Peyer's patch (tissue), 4 donors: ENCODE measurements at places on chromosomes 6 and 20. TPM values are rescaled to one million over a fixed set of nuclear protein-coding genes. Genes with fewer than 3 reads are reported as not detected.
A peak's percentile ranks its signal among the peaks of the same experiment; 100 is the strongest.

TBC1D22B gene
- total RNA-seq: 22.4 TPM

GRCh38 chr6:52020945-52021570 lies 66.4 kb downstream of the PKHD1 start:
- no peak overlapping the region for H3K4me3 ChIP-seq
- H3K4me1 ChIP-seq: no peaks in the 10 kb centered on the region
- no peaks in the 10 kb centered on the region for H3K27me3 ChIP-seq

DNA sequence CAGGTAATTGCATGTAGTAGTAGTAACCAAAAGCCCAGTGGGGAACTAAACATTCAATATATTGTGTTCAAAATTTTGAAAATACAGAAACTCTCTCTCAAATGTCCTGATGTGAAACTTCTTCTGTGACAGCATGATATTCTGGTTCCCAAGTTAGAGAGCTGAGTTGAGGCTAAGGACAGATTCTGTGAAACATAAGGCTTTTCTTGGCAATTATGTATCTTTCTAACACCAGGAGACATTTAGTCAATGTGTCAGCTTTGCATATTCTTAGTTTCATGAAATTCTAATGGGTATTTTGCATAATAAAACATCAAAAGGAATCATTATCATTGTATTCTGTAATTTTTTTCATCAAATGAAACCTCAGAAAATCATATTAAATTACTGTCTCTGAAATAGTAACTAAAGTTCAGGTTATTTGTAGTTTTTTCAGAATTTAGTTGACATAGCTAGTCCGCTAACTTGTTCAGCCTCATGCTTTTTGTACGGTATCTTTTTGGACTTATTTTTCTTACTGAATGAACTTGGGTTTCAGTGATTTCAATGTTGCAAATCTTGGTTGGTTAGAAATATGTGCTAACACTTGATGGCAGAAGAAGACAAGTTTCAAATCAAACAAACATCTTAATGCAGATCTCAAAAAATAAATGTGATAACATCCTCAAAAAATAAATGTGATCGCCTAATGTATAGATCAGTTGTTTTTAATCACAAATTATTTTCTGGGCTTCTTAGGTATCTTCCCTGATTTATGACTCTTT lies 70.4 kb downstream of the AKAP7 start:
- no peaks in the 10 kb centered on the region for H3K4me1 ChIP-seq
- no peaks in the 10 kb centered on the region for H3K27me3 ChIP-seq
- no peak overlapping the region for H3K4me3 ChIP-seq
- DNase-seq: no peak
- H3K36me3 ChIP-seq: no peaks in the 10 kb centered on the region

GRCh38 chr6:7546896-7547295 lies 5.4 kb downstream of the DSP start:
- peak overlapping the region; percentile 95 for H3K27ac ChIP-seq
- H3K4me3 ChIP-seq: peak overlapping the region; percentile 15
- H3K4me1 ChIP-seq: no peaks in the 10 kb centered on the region
- no peaks in the 10 kb centered on the region for H3K36me3 ChIP-seq
- DNase-seq: no peak

PNLDC1 gene
- not detected for total RNA-seq

- H3K27me3 ChIP-seq: no peaks in the 10 kb centered on the region
- no peaks in the 10 kb centered on the region for H3K36me3 ChIP-seq
- no peak overlapping the region for H3K4me3 ChIP-seq
- H3K27ac ChIP-seq: no peak overlapping the region
- H3K4me1 ChIP-seq: no peaks in the 10 kb centered on the region
- DNase-seq: no peak
Measured at GRCh38 chr6:111427341-111428116, 55.5 kb downstream of the REV3L start.
